ENCODE measurements at places on chromosomes 7 and 10.

GRCh38 chr10:132965411-132966057 is 23.2 kb upstream of the CFAP46 start:
- DNase-seq = no peak

- DNase-seq = no peak
Observed at GRCh38 chr10:114393482-114393881, 10.8 kb downstream of the AFAP1L2 start.

GRCh38 chr10:78288663-78289062 is 255.0 kb downstream of the RPS24 start:
- DNase-seq = no peak

- no peak for DNase-seq
Observed at GRCh38 chr10:89468191-89468965, 54.0 kb downstream of the IFIT5 start.

GRCh38 chr7:6637544-6638229 is 569 bp downstream of the ZNF316 start:
- no peak for DNase-seq

GRCh38 chr7:117448655-117449054 is 21.4 kb upstream of the ASZ1 start:
- no peak for DNase-seq

DNA sequence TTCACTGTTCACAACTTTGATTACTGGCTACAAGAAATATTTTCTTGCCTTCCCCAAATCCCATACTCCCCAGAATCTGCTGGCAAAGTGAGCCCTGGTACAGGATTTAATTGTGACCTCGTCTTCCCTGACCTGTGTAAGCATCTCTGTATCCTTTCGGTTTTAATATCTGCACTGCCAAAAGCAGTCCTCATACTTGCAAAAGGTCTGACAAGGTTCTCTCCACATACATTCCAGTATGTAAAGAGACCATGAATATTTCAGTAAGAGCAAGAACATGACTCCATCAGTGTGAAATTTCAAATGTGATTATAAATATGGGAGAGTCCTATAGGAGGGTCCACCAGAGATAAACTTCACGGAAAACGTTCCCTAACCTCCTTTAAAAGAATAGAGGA is 134.0 kb upstream of the TCF7L2 start:
- no peak for DNase-seq

- DNase-seq = no peak
Observed at GRCh38 chr10:103396789-103397087, 312 bp downstream of the PDCD11 start.

DNA sequence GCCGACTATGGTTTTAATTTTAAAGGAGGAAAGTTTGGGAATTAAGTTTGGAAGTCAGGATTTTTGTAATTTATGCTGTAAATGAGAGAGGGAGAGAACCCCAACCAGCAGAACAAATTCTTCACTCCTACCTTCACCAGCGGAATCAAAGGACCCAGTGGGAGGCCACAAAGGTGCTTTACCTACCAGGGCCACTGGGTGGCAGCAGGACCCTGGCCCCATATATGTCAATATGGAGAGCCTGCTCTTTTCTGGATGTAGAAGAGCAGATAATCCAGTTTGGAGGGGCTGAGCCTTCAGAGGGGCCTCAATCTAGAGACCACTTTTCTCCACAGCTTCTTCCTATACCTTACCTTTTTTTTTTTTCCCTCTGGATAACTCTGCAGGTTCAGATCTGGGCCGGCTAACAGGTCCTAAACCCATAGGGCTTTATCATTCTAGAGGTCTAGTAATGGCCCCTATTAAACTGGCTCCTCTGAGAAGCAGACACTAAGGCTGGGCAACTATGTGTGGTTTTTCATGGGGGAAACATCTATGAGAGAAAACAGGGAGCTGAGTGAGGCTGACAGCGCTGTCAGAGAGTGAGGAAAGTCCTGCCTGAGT is 8.5 kb upstream of the SCD start:
- no peak for DNase-seq

DNA sequence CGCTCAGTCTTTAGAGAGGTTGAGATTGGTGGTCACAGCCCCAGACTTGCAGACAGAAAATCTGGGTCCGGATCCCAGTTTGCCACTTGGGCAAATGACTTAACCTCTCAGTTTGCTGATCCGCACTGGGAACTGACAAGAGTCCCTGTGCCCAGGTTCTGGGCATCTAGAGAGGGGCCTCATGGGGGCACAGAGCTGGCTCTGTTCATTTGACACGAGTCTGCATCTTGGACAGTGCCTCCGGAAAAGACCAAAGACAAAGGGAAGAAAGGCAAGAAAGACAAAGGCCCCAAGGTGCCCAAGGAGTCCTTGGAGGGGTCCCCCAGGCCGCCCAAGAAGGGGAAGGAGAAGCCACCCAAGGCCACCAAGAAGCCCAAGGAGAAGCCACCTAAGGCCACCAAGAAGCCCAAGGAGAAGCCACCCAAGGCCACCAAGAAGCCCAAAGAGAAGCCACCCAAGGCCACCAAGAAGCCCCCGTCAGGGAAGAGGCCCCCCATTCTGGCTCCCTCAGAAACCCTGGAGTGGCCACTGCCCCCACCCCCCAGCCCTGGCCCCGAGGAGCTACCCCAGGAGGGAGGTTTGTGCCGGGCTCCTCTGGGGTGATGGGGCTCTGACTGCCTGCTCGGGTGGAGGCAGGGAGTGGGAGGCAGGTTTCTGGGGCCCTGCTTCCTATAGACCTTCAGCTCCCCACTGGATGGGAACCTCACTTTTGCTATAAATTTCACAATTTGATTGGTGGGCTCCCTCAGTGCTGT is 2.3 kb downstream of the AEBP1 start:
- no peak for DNase-seq

DNA sequence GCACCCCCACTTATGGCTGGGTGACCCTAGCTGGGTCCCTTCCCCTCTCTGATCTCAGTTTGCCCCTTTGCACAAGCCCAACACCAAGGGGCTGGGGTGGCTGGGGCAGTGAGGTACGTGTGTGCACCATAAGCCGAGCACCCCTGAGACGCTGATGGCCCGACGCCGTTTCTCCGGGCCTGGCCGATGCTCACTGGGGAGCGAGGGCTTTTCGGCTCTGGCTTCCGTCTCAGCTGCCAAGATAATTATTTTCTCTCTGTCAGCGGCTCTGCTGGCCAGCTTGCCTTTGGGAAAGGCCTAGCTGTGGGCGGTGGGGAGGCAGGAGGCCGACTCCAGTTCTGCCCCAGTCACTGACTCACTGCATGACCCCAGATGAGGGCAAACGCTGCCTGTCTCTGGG is 91.0 kb downstream of the ZMIZ1 start:
- no peak for DNase-seq

DNA sequence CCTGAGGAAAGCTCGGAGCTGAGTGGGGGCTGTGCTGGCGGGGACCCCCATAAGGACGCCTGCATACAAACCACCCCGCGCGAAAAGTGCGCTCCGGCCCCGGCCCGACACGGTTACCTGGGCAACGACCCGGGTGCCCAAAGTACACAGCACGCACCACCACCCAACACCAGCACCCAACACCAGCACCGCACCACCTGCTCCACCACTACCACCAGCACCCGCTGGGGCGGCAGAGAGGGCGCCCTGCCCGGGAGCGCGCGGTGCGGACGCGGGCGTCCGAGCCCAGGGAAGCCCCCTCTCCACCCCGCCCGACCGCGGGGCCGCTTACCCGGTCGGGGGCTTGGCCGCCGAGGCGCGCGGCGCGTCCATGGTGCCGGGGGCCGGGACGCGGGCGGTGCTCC is 345 bp downstream of the COBL start:
- no peak for DNase-seq

GRCh38 chr7:13042605-13043236 is 355.3 kb downstream of the ARL4A start:
- DNase-seq = no peak

DNA sequence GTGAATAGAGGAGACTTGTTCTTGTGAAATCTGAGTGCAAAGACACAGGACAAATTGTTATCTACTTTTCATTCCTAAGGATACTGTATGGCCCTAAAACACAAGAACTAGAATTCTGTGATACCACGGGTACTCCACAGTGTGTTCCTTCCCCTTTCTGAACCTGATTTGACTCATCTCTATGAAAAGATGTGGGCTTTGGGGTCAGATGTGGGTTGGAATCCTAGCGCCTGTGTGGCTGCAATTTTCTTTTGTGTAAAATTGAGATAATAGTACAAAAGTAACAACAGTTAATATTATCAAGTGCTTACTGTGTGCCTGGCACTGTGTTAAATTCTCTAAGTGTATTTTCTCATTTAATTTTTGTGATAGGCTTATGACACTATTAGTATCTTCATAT is 8.1 kb downstream of the SRGN start:
- DNase-seq = no peak

GRCh38 chr7:6656413-6656812 is 19.3 kb downstream of the ZNF316 start:
- DNase-seq = no peak

DNA sequence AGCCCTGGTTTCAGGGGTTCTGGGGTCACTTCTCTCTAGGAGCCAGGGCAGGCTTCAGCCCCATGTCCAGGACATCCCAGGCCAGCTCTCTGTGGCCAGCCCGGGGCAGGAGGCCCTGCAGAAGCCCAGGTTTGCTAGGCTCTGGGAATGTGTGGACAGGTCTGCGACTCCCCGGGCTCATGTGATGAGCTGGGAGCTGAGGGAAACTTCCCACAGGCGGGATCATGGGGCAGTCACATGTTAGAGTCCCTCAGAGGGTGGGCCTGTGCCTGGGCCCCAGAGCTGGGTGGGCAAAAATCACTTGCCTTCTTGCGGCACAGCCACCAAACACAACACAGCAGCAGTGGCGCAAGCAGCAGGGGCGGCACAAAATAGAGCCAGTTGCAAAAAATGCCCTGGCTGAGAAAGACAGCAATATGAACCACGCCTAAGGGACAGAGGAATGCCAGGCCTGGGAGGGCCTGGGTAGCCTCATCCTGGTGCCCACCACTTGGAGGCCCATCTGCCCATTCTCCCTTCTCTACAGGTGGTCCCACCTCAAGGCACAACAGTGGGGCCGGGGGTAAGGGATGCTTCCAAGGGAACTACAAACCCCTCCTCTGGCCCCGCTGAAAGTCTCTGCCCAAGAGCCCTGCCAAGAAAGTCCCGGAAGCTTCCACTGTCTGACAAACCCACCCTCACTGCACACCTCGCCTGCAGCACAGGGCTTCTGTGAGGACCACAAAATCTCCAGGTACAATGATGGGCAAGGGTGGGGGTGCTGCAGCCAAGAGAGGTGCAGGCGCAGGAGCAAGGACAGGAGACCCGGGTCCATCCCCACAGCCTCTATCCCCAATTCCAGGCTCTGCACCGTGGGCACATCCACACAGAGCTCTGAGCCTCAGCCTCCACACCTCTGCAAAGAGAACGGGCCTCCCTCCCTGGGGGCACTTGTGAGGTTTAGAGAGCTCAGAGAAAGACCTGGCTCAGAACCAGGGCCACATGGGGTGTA is 34.6 kb upstream of the ANTXRL start:
- DNase-seq = no peak

DNA sequence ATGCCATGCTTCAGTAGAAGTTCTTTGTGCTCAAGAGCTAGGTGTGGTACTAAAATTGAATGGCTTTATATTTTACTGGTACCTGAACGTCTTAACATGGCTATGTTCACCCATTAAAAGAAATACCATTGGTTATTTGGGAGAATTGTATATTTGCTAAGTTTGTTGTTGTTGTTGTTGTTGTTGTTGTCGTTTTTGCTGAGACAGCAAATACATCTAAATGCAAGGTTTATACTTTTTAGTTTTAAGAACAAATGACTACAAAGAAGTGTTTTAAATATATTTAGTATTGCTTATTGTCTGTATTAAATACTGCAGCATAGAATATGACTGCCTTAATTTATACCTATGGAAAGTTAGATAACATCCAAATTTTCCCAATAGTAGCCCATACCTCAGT is 66.9 kb downstream of the HECW1 start:
- DNase-seq = no peak

GRCh38 chr7:116530107-116530820 is 5.4 kb downstream of the CAV1 start:
- DNase-seq = no peak

DNA sequence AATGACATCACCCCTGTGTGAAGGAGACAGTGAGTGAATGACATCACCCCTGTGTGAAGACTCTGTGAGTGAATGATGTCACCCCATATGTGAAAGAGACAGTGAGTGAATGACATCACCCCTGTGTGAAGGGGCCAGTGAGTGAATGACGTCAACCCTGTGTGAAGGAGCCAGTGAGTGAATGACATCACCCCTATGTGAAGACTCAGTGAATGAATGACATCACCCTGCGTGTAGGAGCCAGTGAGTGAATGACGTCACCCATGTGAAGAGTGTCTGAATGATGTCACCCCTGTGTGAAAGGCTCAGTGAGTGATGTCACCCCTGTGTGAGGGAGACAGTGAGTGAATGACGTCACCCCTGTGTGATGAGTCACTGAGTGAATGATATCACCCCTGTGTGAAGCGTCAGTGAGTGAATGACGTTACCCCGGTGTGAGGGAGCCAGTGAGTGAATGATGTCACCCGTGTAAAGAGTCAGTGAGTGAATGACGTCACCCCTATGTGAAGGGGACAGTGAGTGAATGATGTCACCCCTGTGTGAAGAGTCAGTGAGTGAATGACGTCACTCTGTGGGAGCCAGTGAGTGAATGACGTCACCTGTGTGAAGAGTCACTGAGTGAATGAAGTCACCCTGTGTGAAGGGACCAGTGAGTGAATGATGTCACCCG is 478.1 kb downstream of the PTPRN2 start:
- no peak for DNase-seq

- no peak for DNase-seq
Observed at GRCh38 chr7:139669106-139670061, 108.4 kb downstream of the HIPK2 start.

DNA sequence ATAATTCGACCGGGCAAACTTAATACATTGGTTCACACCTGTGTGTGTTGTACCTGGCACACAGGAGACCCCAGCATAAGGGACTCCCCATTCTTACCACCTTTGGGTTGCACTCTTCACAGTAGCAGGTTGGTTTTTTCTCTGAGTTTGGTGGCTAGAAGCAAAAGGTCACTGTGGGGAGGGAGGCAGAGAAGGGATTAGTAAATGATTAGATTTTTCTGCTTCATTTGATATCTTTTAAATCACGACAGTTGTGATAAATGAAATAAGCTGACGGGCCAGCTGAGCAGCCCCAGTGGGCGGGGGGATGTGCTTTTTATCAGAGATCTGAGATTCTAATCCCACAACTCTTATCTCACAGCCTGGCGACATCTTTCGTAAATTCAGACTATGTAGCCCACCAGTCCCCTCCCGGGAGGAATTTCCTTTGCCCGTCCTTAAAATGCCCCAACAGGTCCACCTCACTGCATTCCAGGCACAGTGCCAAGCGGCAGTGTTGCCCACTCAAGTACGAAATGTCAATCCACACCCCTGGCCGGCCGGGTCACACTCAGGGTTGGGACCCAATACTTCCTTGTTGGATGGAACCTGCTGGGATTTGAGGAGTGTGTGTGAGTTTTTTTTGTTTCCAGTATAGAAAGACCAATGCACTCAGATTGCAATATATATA is 10.5 kb upstream of the KCP start:
- no peak for DNase-seq

- no peak for DNase-seq
Observed at GRCh38 chr7:79337717-79338116, 115.8 kb downstream of the MAGI2 start.

GRCh38 chr7:151100921-151101320 is 14.6 kb downstream of the AGAP3 start:
- no peak for DNase-seq

Measured in keratinocyte (primary cell).